Cardiac fibroblast (primary cell): ENCODE measurements at places on chromosomes 3 and 15.

DNA sequence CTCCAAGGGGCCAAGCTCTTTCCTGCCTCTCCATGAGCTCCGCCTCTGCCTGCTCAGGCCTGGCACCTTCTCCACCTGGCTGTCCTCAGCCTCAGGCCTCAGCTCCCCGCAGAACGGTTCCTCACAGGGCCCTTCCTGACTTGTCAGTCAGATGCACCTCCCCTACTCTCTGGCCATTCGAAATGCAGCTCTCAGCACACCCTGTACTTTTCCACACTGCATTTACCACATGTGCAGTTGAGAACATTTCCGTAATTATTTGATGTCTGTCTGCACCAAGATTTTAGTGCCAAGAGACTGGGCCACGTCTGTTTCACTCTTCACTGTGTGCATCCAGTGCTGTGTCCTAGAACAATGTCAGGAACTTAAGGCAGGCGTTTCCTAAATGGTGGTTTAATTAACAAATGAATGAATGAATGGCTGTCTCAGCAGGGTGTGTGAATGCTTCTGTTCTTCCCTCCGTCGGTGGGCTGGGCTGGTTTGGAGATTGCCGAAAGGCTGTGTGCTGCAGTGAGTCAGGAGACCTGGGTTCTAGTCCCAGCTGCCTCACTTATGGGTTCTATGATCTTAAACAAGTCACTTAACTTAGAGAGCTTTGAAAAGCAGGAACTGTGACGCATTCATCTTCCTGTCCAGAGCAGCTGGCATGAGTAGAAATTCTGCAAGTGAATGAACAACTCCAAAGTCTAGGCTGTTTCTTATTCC, 5.4 kb downstream of the MUC4 start:
- DNase-seq, result peak; percentile 10

DNA sequence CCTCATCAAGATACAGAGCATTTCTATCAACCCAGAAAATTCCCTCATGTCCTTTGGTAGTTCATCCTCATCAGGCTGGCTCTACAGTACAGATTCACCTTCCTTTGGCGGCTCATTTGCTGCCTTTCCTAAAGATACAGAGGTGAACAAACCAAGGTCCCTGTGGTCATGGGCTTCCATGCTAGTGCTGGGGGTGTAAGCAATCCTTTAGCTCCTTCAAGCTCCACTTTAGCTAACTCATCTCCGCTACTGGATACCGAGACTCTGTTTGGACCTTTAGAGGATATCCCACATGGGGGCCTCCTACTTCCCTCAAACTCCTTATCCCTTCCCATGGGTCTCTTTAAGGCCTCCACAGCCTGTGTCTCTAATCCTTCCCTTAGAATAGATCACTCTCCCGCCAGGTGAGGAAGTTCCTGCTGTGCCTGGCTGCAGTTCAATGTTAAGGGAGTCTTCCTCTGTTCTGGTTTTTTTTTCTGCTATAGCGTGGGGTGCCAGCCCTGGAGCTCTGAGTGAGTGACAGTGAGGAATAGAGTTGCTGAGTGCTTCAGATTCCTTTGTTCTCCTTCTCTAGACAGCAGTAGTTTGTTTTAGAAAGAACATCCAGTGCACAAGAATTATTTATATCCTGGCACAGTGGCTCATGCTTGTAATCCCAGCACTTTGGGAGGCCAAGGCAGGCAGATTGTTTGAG, 30.7 kb downstream of the CLEC3B start:
- no peak for DNase-seq

GRCh38 chr3:14188041-14188754, 9.6 kb downstream of the LSM3 start:
- no peak for DNase-seq

DNA sequence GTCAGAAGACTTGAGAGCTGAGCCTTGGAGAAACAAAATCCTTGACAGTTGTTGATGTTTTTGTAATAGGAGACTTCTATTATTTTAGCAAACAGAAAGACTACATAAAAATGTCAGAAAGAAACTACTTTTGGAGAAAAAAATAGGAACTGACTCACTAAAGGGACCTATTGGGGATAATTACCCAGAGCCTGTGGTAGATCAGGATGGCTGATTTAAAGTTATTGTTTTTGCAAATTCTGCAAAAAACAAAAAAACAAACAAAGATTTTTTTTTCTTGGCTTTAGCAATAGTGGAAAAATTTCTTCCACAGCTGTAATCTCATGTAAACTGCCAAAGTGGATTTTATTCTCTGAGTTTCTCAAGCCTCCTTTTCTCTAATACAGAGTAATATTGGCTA, 101.5 kb upstream of the SATB1 start:
- no peak for DNase-seq

GRCh38 chr3:126618760-126619159, 36.2 kb downstream of the TXNRD3 start:
- DNase-seq, result no peak

DNA sequence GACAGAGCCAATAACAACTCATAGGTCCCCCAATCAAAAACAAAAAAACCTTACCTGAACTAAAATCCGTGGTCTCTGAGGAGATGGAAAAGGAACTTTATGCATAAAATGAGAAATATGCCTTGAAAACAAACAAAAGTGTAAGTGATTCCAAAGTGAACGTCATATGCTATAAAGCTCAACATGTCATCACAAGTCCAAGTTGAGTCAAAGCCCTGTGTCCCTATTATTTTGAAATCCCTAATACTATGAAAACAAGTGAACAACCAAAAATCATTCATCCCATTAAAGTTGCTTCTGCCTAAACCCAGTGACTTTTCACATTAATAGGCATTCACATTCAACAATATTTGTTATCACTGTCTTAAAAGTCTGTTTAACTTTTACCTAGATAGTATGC, 59.4 kb downstream of the DENND4A start:
- peak; percentile 24 for DNase-seq

GRCh38 chr3:107384428-107384827, 7.2 kb downstream of the CCDC54 start:
- DNase-seq, result no peak

- DNase-seq, result peak; percentile 100
Observed at GRCh38 chr15:39472621-39473297, 108.1 kb upstream of the THBS1 start.

DNA sequence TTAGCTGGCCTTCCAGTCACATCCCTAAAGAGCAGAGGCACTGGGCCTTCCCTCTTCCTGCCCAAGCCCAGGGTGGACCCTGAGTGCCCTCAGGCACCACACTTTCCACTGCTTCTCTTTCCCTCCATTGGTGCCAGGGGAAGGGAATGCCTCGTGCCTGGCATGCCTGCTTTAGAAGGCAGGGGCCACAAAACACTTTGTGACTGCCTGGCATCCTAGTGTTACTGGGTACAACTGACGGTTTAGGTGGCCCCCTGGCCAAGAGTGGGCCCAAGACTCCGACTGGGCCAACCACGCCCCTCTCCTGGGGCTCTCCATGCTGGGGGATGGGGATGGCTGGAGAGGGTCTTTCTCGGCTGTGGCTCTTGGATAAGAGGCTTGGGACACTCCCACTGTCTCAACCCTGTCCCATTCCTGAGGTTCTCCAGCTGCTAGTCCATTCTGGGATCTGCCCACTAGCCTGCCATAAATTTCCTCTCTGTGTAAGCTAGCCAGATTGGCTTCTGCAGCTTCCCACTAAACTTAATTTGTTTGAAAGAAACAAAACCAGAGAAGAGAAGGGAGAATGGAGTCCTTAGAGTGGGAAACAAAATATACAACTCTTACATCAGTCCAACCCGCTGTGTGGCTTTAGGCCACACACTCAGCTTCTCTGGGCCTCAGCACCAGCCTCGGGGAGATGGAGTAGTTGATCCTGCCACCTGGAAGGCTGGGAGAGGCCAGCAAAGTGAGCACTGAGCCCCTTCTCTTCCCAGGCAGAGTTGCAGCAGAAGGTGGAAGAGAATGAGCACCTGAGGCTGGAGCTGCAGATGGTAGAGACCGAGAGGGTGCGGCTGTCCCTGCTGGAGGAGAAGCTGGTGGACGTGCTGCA, 24.1 kb upstream of the GP9 start:
- DNase-seq, result no peak

- DNase-seq, result peak; percentile 34
Observed at GRCh38 chr3:56836276-56837163, 34.8 kb upstream of the ARHGEF3 start.

GRCh38 chr15:52787549-52788098, 2.5 kb downstream of the ONECUT1 start:
- no peak for DNase-seq
